ENCODE measurements at places on chromosomes 3 and 15.
A peak's percentile ranks its signal among the peaks of the same experiment; 100 is the strongest.

GRCh38 chr15:68279779-68280753 lies 2.5 kb downstream of the FEM1B start:
- no peak for DNase-seq

- DNase-seq = no peak
These were observed 90.7 kb downstream of the IMPG2 start for GRCh38 chr3:101229681-101230080.

DNA sequence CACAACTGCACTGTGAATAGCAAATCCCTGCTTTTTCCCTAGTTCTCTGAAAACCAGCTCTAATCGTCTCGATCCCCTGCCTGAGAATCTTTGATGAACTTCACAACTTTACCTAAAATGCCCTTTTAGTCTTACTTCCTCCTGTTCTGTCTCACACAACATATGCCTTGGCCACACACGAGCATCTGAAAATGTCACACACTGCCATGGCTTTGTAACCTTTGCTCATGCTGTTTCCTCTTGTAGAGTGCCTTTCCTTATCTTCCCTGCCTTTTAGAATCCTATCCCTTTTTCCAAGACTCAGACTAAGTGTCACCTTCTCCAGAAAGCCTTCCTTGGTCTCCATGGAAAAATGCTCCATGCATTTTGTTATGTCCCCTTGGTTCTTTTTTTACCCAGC lies 71.4 kb upstream of the HACD2 start:
- DNase-seq = no peak

- DNase-seq = no peak
These were observed 15.4 kb downstream of the CELF6 start for GRCh38 chr15:72304596-72304995.

- no peak for DNase-seq
These were observed 143.5 kb downstream of the LRRK1 start for GRCh38 chr15:101062471-101063171.

DNA sequence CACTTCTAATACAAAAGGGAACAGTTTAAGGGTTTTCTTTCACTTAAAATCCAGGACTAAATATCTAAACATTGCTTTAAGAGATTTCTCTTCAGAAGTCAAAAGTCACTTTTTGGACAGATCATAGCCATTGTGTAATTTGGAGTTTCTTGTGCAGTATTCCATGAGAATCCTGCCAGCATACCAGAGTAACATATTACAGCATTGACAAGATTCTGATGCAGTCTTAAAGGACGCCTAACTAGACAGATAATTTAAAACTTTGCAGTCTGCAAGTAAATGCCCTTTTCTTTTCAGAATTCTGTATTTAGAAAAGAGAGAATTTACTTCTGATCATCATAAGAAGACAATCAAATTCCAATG lies 17.5 kb upstream of the IGSF10 start:
- DNase-seq = no peak

DNA sequence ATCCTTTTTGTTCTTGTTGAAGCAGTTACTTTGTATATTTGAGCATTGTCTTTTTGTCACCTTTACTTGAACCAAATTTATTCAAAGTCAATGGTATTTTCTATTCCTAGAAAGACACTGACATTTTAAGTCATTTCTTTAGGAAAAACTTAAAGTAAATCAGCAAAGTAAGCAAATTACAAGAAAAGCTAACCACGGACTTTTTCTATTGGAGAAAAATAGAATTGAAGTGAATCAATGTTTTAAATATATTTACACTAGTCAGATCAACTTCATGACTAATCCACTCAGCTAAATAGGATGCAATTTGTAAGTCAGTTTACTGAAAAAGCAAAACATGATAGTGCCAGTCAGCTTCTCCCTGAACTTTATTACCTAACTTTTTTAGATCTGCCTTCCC lies 733.8 kb upstream of the ALCAM start:
- DNase-seq = no peak

DNA sequence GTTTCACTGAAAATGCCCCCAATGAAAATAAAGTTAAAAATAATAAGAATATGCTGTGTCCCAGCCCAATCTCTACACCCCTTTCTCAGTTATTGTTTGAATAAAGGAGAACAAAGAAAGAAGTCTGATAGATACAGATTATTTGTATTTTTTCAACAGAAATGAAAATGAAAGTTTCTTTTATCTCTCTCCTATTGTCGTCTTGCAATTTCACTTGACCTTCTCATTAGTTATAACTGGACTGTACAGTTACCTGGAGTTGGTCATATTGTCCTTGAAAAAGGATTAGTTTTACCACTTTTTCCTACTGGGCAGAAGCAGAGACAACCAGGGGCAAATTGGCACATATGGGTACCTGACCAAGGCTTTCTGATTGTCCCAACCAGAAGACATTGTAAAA lies 440.0 kb downstream of the PDCD6IP start:
- DNase-seq = no peak

DNA sequence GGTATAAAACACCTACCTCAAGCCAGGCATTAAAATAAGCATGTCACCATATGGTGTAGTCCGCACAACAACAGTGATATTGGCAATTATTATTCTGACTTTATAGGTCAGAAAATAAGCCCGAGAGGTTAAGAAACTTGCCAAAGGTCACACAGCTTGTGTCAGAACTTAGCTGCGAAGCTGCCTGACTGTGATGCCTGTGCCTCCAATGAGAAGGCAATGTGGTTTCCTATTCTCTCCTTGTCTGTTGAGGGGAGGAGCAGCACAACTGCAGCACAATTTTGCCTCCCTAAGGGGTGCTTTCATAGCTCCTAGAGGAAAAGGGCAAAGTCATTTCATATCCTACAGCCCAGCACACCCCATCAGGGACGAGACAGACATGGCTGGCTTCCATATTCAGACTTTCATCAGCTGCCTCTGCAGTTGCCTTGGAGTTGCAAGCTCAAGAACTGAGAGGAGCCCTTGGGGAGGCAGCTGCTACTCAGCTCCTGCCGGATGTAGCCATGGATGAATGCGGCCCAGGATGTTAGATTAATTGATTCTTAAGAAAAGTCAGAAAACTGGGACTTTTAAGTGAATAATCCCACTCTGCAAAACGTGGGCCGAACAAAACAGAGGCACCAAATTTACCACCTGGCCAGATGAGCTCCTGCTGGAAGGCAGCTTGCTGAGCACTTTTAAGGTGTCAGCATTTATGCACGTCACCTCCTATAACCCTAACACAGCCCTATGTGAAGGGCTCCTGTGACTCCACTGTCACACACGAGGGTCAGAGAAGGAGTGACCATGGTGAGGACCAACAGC lies 38.5 kb downstream of the MYO5C start:
- DNase-seq = no peak

- no peak for DNase-seq
These were observed 29.5 kb downstream of the NANOGP8 start for GRCh38 chr15:35055416-35056105.

- no peak for DNase-seq
These were observed 105.1 kb downstream of the CHST2 start for GRCh38 chr3:143224716-143225115.

DNA sequence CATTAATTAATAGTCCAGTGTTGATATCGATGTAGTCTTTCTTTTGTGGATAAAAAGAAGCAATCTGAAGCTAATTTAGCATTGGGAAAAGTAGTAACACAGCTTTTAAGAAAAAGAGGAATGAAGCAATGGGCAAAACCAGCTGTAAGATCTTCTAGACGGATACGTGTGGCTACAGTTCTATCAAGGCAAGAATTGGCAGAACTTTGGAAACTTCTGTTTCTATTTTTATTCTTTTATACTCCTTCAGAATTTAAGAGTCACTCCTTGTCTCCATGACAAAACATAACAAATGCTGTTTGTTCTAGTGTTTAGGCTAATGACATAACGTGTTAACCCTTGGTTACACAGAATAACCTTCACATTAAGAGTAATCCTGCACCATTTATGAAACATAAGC lies 289.2 kb downstream of the ROBO2 start:
- DNase-seq = no peak

GRCh38 chr15:63758341-63758740 lies 75.4 kb downstream of the HERC1 start:
- DNase-seq = no peak

DNA sequence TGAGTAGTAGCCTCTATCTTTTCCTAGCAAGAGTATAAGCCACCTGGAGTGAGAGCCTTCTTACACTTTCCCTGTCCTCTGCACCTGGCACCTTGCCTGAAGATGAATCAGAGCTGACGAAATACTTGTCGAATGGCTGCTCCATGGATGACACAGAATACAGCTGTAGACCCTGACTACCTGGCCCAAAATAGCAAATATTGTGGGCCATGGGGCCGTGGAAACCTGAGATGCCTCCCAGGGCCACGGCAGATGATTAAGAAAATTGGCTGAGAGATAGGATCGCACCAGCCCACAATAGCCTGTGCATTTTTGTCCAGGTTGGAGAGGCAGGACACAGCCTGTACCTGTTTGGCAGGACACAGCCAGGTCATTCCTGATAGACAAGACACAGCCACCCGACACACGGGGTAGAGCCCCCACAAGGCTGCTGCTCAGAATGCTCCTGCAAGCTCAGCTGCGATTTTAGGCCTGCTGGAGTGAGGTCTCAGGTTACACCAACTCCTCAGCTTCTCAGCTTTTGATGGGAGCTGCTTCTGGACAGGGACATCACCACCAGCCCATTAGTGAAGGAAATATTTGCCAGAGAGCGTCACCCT lies 22.9 kb upstream of the TPM1 start:
- DNase-seq = no peak

GRCh38 chr3:125512135-125512920 lies 7.7 kb downstream of the SNX4 start:
- DNase-seq = peak; percentile 5

DNA sequence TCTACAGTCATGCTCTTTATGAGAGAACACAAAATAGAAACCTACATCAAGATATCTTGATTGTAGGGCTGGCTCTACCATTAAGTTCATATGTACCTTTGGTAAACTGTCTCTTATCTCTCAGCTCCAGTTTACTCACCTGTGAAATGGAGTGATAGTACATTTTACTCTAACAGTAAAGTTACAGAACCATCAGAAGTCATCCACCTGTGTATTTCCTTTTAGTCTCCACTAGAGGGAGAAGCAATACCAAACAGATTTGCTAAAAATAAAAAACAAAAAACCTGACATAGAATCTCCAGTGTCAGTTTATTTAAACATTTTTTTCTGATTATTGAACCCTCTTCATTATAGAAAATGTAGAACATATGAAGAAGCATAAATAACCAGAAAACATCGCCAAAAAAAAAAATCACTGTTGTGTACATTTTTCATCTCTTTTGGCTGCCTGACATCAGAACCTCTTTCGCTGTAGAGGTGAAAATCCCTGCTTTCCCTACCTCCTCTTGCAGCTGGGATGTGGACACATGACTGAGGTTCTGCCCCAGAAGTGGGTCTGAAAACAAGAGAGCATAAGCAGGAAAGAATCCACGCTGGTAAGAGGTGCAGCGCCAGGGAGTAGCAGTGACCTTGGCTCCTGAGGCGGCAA lies 48.7 kb upstream of the WDR72 start:
- no peak for DNase-seq

DNA sequence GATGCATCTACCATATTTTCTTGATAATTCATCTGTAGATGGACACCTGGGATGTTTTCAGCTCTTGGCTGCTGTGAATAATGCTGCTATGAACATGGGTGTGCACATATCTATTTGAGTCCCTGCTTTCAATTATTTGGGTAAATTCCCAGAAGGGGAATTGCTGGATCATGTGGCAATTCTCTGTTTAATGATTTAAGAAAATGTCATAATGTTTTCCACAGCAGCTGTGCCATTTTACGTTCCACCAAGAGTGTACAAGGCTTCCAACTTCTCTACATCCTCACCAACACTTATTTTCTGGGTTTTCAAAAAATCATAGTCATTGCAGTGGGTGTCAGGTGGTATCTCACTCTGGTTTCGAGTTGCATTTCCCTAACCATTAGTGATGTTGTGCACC lies 64.4 kb downstream of the NSMCE3 start:
- DNase-seq = no peak

DNA sequence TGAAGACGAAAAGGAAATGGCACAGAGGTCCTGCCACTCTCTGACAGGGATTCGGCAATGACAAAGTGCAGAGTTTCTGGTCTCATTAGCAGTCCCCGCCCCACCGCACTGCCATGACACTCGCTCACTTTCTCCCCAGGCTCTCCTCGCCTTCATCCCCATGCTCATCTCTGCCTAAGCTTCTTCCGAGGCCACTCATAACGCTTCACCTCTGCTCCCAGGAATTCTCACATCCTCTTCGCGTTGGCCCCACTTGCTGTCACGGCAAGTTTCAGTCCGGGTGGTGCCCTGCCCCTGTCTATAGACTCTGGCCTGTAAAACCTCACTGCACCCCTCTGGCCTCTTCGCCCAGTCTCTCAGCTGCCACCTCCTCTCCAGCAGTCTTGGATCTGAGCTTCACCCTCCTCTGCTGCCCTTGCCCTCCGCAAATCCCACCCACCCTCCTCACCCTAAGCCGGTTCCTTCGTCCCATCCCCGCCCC lies 654 bp downstream of the RUBCN start:
- peak; percentile 50 for DNase-seq

Data from stimulated activated naive CD4-positive, alpha-beta T cell treated with Interleukin-2 at 50 U/mL for 16 hours (primary cell).